ENCODE measurements at places on chromosomes 2 and 18.
A peak's percentile ranks its signal among the peaks of the same experiment; 100 is the strongest.

DNA sequence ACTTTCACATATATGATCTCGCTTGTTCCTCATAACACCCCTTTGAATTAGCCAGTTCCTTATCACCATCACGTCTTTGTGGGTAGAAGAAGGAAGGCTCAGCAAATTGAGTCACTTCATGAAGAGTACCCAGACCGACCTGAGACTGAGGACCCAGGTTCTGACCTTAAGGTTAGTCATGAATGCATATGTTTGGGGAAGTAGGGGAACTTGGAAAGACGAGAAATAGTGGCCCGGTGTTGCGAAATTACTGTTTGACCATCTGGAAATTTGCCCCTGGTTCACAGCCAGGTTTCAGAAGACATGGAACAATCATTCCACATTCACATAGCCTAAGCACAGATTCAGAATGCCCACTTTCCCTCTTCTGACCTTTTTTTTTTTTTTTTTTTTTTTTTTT, 59.8 kb downstream of the MEIS1 start:
- DNase-seq, result no peak

- DNase-seq, result no peak
Measured at GRCh38 chr2:3405307-3405706, 25.8 kb downstream of the TRAPPC12 start.

- DNase-seq, result no peak
Measured at GRCh38 chr2:100267751-100268150, 54.5 kb downstream of the LONRF2 start.

DNA sequence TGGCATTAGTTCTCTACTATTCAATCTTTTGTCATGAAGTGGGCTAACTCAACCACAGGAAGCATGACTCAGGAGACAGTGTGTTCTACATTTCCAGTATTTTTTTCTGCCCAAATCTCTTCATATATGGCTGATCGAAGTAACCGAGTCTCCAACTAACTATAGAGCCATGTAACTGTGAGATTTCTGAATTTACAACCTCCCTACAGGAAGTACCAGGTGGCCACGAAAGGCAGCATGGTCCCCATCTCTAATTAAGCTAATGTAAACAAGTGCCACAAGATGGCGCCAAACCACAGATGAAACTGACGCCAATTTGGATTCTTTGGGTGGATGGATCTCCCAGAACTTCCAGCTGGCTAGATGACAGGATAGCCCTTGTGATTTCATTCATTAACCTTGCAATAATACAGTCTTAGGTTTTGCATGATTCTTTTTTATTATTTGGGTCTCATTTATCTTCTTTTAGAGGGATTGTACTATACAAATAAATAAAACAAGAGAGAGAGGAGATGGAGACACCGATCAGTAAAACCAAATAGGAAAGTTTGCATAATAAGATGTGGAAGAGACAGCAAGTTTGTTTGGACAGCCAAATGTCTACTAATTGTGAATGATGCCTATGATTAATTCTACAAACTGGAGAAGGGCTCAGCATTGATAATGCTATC, 18.3 kb upstream of the ARHGAP15 start:
- peak; percentile 81 for DNase-seq
